ENCODE measurements at places on chromosomes 7 and 10. TPM values are rescaled to one million over a fixed set of nuclear protein-coding genes. Genes with fewer than 3 reads are reported as not detected.

OLAH gene
- polyA plus RNA-seq, result not detected

ZNF485 gene
- 1.8 TPM for polyA plus RNA-seq

RBP3 gene
- polyA plus RNA-seq, result not detected

CYP3A4 gene
- not detected for polyA plus RNA-seq

GRCh38 chr7:98081319-98081718 is 25.3 kb upstream of the LMTK2 start:
- no peaks in the 10 kb centered on the region for H3K4me1 ChIP-seq
- no peak for DNase-seq
- no peak overlapping the region for H3K4me3 ChIP-seq
- H3K36me3 ChIP-seq, result no peaks in the 10 kb centered on the region

- no peaks in the 10 kb centered on the region for H3K4me1 ChIP-seq
- no peak overlapping the region for H3K4me3 ChIP-seq
- H3K36me3 ChIP-seq, result no peaks in the 10 kb centered on the region
These were observed 69.7 kb upstream of the FGFR2 start for GRCh38 chr10:121667948-121668313.

GRCh38 chr10:116608686-116609594 is 11.8 kb upstream of the PNLIPRP2 start:
- H3K4me3 ChIP-seq, result no peak overlapping the region
- no peaks in the 10 kb centered on the region for H3K4me1 ChIP-seq
- H3K27me3 ChIP-seq, result no peaks in the 10 kb centered on the region
- DNase-seq, result no peak
- H3K36me3 ChIP-seq, result no peaks in the 10 kb centered on the region

GRCh38 chr7:97971120-97971989 is 18.6 kb downstream of the OCM2 start:
- peak overlapping the region; percentile 93 for H3K4me3 ChIP-seq
- H3K27ac ChIP-seq, result peak overlapping the region; percentile 48
- DNase-seq, result peak; percentile 33
- H3K36me3 ChIP-seq, result peaks cover 3% of the 10 kb centered on the region
- H3K4me1 ChIP-seq, result no peaks in the 10 kb centered on the region

- no peaks in the 10 kb centered on the region for H3K27me3 ChIP-seq
- DNase-seq, result no peak
- H3K36me3 ChIP-seq, result no peaks in the 10 kb centered on the region
These were observed 45.4 kb downstream of the KAT6B start for GRCh38 chr10:74871595-74872382.

DNA sequence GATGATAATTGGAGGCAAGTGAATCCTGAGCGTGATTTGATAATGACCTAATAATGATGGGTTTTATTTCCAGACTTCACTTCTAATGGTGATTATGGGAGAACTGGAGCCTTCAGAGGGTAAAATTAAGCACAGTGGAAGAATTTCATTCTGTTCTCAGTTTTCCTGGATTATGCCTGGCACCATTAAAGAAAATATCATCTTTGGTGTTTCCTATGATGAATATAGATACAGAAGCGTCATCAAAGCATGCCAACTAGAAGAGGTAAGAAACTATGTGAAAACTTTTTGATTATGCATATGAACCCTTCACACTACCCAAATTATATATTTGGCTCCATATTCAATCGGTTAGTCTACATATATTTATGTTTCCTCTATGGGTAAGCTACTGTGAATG is 79.6 kb downstream of the CFTR start:
- H3K36me3 ChIP-seq, result no peaks in the 10 kb centered on the region
- H3K27ac ChIP-seq, result no peak overlapping the region
- DNase-seq, result no peak
- H3K27me3 ChIP-seq, result no peaks in the 10 kb centered on the region
- no peaks in the 10 kb centered on the region for H3K4me1 ChIP-seq
- no peak overlapping the region for H3K4me3 ChIP-seq

- peaks cover 8% of the 10 kb centered on the region for H3K4me1 ChIP-seq
- no peak overlapping the region for H3K4me3 ChIP-seq
- H3K36me3 ChIP-seq, result no peaks in the 10 kb centered on the region
These were observed 779.3 kb downstream of the INHBA start for GRCh38 chr7:40923626-40924025.

GRCh38 chr7:73638911-73639310 is 14.6 kb upstream of the MLXIPL start:
- DNase-seq, result no peak
- peaks cover under 1% of the 10 kb centered on the region for H3K27me3 ChIP-seq

DNA sequence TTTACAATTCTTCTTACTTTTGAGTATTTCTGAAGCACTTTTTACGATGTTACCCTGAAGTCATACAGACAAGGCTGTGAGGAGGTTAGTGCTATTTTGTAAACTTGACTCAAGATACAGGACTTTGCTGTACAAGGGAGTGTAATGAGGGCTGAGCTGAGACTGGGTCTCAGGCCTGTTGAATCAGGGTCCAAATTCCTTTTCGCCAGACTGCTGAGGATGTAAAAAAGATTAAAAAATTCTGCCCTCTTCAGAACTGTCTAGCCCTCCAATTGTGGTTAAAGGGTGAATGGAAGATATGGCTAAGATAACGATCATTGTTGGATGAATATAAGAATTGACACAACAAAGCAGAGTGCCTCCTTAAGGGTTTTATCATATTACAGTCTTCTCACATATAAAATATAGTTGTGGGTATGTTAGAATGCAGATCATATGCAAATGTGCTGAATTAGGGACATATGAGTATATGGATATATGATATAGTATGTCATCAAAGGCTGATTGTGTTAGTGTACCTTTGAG is 165.4 kb downstream of the SUGCT start:
- peaks cover 2% of the 10 kb centered on the region for H3K4me1 ChIP-seq
- H3K27me3 ChIP-seq, result no peaks in the 10 kb centered on the region
- no peak overlapping the region for H3K4me3 ChIP-seq
- DNase-seq, result no peak
- H3K27ac ChIP-seq, result no peak overlapping the region

DNA sequence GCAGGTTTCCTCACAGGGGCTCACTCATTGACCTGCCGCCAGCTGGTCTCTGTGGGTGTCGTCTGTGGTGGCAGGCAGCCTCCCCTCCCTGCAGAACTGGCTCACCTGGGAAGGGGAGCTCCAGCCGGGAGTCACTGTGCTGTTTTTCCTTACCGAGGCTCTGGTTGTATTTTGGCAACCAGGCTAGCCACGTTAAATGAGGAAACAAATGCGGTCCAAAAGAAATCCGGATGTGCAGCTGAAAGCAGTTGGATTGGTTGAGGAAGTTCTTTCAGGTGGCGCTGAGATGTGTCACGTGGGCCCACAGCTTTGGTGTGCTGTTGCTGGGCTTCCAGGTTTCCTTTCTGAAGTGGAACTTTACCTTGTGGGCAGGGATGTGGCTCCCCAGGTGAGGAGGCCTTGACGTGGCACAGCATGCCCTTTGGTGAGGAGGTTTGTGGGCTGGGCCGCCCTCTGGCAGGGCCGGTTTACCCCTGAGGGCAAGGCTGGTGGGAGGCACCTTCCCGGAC is 14.2 kb downstream of the MTURN start:
- H3K36me3 ChIP-seq, result peaks cover 3% of the 10 kb centered on the region
- no peak overlapping the region for H3K4me3 ChIP-seq
- H3K4me1 ChIP-seq, result no peaks in the 10 kb centered on the region
- no peak for DNase-seq
- no peaks in the 10 kb centered on the region for H3K27me3 ChIP-seq
